T-helper 2 cell treated with Interferon-gamma antibody and Interleukin-4, amounts not matched to agents 100 ng/mL and 5 ng/mL, for 36 hours (primary cell): ENCODE measurements at places on chromosomes 3 and 15. TPM values are rescaled to one million over a fixed set of nuclear protein-coding genes. Genes with fewer than 3 reads are reported as not detected.

The CHST2 gene
- total RNA-seq: 18.3 and 19.3 TPM in 2 replicates

The SNRPN gene
- total RNA-seq: 51.0 and 51.7 TPM in 2 replicates

The GOLGA8Q gene
- total RNA-seq: 3.0 and 8.8 TPM in 2 replicates

The KIF15 gene
- 43.3 and 44.8 TPM in 2 replicates for total RNA-seq

The CFAP20DC gene
- 1.3 and 1.7 TPM in 2 replicates for total RNA-seq

The CTXN2 gene
- total RNA-seq: 0.05 TPM in 1 of 2 replicates, not detected in the other

The ALDH1L1 gene
- total RNA-seq: not detected in 2 replicates

The SPRED1 gene
- total RNA-seq: 0.07 TPM in 1 of 2 replicates, not detected in the other

The FAM227B gene
- total RNA-seq: 3.2 and 3.3 TPM in 2 replicates

The EDEM1 gene
- 92.3 and 96.6 TPM in 2 replicates for total RNA-seq

The TRPM1 gene
- not detected in 2 replicates for total RNA-seq

The CCDC54 gene
- total RNA-seq: not detected in 2 replicates

The B3GNT5 gene
- 2.8 and 3.3 TPM in 2 replicates for total RNA-seq

The IL5RA gene
- total RNA-seq: not detected in 2 replicates

The ESYT3 gene
- total RNA-seq: 0.61 and 1.2 TPM in 2 replicates

The REC114 gene
- total RNA-seq: not detected in 2 replicates

The TRIM42 gene
- not detected in 2 replicates for total RNA-seq
